ENCODE measurements at places on chromosomes 6 and 20.

DNA sequence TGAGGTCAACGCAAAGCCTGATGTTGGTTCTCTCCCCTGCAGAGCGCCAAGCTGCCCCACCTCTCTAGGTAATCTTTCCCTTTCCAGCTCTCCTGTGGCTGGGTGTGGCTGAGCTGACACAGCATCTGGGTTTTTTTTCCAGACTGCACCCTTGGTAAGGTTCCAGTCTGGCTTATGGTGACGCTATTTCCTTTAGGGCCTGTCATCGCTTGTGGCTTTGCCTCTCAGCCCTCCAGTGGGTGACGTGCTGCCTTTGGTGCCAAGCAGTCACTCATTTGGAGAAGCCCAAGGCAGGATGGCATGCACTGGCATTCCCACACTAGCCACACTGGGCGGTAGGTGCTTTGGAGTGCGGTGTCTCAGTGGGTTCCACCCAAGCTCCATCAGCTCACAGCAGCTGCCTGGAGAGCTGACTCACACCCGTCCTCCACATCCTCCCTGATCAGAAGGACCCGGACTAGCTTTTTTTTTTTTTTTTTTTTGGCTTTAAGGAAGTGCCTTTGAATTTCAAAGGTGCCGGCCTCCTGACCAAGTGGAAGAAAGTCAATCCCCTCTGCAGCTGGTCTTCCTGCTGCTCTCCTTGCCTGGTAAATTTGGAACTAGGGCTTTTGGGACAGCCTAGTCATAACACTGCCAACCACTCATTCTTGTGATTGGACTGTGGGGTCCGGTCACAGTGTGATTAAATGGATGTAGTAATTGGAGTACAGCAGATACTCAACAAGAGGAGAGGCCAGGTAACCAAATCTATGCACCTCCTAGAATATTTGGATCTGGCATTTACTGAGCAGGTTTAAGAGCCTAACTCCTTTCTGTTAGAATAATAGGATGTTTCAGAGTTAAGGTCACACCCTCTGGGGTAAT lies 153.6 kb downstream of the CD83 start:
- no peak for DNase-seq

DNA sequence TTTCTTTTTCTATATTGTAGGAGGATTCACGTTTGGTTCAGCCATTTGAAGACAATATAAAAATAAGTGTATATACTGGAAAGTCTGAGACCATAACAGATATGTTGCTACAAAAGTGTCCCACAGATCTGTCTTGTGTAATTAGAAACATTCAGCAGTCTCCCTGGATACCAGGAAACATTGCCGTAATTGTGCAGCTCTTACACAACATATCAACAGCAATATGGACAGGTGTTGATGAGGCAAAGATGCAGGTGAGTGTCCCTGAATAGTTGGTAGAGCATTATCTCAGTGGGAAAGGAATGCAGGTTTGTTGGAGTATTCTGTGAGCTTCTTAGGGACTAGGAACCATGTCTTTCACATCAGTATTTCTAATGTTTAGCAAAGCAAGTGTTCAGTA lies 18.3 kb upstream of the ADGRF4 start:
- DNase-seq: no peak

DNA sequence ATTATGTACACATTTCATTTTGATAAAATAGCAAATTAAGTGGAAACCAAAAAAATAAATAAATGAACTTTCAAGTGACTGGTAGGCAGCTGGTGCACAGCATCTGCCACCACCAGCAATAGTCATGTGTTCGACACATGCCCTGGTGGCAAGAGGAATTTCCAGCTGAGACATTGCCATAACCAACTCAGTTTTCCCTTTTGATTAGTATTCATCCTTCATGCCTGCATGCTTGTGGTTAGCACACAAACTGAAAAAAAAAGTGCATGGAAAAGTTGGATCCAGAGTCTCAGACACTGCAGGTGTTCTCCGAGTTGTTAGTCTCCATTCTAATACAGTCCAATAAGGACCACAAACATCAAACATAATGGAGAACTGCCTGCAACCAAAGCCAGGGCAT lies 156.0 kb upstream of the SOX4 start:
- DNase-seq: no peak

- DNase-seq: no peak
These were observed 7.9 kb downstream of the TAAR1 start for GRCh38 chr6:132651062-132651461.

DNA sequence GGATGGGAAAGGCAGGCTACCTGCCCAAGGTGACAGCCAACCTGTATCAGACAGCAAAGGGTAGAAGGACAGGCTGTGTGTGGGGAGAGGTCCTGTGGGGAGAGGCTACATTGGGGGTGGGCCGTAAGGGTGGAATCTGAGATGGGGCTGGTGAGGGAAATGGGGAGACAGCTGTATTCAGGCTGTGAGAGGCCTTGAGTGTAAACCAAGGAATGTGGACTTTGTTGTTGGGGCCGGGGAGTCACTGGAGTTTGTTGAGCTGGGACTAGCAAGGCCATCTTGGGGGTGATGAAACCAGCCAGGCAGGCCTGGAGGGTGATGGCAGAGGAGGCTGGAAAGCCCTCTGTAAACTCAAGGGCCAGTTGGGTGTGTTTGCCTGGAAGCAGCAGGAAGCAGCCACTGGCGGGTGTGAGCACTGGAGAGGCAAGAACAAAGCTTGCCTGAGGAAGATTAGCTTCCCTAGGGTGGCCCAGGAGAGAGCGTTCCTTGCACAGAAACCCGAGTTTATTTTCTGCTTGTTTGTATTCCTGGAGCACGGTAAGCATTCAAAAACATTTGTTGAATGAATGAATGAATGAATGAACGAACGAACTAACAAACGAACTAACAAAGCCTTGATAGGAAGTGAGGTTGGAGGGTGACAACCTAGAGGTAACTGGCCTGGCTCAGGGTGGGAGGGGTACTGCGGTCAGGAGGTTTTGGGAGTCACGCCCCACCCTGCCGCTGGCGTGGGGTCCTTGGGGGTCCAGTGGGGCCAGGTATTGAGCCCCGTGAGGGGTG lies 18.9 kb downstream of the TTBK1 start:
- DNase-seq: no peak

- no peak for DNase-seq
These were observed at the start of gene AFDN for GRCh38 chr6:167826896-167827582. AFDN (plus strand) TSS chr6:167826911; CDS start chr6:167827133, 222 bp downstream.

DNA sequence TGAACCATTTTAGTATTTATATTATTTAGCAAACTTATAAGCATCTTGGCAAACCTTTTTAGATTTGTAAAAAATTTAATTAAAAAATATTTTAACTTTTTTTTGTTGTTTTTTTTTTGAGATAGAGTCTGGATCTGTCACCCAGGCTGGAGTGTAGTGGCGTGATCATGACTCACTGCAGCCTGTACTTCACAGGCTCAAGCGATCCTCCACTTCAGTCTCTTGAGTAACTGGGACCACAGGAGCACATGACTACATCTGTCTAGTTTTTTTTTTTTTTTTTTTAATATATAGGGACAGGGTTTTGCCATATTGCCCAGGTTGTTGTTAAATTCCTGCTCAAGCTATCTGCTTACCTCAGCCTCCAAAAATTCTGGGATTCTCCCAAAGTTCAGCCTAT lies 161.1 kb downstream of the EYS start:
- peak; percentile 5 for DNase-seq

DNA sequence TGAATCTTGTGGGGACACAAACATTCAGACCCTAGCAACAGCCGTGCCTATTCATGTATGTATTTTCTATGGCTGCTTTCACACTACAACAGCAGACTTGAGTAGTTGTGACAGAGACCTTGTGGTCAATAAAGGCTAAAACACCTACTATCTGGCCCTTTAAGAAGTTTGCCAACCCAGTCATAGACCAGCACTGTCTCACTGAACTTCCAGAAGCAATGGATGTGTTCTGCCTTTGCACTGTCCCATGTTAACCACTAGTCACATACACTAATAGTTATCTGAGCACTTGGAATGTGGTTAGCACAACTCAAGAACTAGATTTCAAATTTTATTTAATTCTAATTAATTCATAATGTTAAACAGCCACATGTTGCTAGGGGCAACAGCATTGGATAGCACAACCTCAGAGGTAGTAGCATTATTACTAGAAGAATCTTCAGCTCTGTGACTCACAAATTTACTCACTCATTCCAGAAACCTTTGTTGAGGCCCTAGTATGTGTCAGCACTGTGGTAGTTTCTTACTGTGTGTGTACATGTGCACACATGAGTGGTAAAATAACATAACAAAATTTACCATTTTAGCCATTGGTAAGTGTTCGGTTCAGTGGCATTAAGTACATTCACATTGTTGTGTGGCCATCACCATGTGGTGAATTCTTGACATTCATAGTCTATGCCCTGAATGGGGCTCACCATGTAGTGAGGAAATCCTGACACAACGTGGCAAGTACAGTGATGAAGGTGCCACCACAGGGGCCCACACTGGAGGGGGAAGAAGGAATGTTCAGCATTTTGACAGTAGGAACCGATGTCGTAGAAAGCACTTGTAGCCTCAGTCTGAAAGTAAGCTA lies 107.3 kb downstream of the CEP57L1 start:
- no peak for DNase-seq

DNA sequence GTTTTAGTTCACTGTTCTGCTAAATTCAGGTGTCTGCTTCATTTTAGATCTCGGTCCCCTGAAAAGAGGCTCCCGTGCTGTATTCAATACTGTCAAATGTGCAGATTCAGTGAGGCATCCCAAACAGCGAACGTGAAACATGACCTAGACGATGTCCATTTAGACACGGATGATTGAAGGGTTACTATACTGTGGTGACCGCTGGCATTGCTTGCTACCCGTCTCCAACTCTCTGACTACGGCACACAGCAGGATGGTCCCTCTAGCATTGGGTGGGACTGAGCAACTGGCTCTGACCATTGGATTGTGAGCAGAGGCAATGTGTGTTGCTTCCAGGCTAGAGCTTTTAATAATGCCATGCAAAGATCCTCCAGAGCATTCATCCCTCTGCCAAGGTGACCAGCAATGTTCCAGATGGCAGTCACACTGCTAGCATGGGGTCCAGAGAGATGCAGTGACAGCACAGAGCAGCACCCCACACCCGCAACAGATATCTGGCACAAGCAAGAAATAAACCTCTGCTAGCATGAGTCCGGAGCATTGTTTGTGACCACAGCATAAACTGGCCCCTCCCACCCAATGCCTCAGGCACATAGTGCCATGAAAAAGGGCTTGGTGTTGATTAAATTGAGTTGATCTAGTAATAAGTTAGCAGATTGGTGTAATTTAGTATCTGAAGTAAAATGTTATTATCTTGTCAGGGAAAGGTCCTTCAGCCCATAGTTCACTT lies 9.0 kb downstream of the METTL24 start:
- DNase-seq: no peak

- no peak for DNase-seq
These were observed 660.4 kb upstream of the GJE1 start for GRCh38 chr6:141472162-141472928.

- DNase-seq: peak; percentile 39
These were observed 20.7 kb downstream of the DYNLRB1 start for GRCh38 chr20:34536798-34537394.

- peak; percentile 73 for DNase-seq
These were observed 22.8 kb upstream of the KHDC1 start for GRCh38 chr6:73285674-73286283.

DNA sequence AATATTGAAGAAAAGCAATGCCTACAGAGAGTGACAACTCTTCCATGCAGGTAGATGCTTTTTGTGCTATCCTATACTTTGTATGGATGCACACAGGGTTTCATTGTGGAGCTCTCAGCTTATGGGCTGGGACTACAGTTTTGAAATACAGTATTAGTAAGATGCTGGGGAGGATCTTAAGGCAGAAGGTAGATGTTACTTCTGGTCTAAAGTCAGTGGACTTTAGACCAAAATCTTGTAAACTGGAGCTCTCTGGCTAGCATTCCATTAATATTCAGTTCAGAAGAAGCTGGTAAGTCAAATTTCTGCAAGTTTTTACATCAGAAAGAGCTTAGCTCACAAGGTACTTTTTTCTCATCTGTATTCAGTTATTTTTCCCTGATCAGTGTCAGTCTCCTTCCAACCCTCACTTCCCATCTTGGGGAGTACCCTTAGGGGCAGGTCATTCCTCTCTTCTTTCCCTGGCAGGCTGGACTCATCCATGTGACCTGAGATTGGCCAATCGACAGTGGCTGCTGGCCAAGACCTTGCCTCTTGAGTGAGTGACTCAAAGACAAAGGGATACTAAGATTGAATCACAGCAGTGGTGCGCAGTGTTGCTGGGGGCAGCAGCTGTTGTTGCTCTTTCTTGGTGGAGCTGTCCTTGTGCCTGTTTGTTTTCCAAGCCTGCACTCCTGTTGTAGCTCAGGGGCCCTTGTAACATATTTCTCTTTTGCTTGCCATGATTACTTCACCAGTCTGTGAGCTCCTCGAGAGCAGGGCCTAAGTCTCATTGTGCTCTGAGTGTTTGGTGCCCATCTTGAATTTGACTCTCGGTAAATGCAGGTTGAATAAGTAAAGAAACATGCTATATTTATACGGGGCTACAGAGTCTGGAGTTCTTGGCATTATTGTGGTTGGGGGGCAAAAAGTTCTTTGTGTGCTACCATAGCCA lies 2.8 kb upstream of the PHF20 start:
- peak; percentile 98 for DNase-seq

DNA sequence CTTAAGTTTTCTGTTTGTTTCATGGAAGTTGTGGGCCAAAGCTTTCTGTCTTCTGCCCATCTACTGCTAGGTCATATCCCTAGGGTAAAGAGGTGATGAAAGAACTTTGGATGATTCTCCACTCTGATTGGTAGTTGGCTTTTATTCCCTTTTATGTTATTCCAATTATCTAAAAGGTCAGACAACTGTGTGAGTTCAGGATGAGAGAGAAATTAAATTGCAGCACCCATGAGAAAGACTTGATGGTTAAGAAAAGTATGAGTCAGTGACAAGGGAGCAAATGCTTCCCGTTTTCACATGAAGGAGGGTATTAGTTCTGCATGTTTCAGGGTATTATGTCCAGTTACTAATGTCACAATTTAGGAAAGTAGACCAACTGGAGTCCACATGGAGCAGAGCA lies 136.3 kb downstream of the CD109 start:
- DNase-seq: no peak

DNA sequence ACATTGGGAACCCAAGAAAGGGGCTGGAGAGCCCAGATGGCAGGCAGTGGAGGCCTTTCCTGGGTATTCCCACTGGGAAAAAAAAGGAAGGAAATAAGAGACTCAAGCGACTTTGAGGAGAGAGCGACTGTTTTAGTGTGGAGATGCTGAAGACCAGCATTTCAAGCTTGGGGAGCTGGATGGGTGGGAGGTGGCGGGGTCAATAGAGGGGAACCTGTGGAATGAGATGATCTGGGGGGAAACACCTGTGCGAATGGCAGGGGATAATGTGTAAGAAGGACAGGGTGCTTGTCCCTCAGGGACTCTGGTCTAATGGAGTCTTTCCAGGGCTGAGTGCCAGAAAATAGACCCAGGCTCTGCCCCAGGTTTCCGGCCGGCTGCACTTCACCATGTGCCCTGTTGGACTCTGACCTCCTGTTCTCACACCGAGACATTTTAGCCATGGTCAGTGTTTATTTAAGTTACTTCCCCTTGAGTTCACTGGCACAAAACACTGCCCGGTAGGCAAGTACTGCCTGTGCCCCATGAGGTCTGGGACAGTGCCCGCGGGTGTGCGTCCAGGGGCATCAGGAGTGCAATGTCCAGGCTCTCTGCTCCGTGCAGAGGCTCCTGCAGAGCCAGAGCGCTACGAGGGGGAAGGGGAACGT lies 50.4 kb upstream of the NKX2-2 start:
- no peak for DNase-seq
